Choroid plexus epithelial cell (primary cell): ENCODE measurements at places on chromosomes 16 and 17.
A peak's percentile ranks its signal among the peaks of the same experiment; 100 is the strongest.

GRCh38 chr16:49811644-49812334 lies 44.1 kb downstream of the ZNF423 start:
- peak; percentile 34 for DNase-seq

DNA sequence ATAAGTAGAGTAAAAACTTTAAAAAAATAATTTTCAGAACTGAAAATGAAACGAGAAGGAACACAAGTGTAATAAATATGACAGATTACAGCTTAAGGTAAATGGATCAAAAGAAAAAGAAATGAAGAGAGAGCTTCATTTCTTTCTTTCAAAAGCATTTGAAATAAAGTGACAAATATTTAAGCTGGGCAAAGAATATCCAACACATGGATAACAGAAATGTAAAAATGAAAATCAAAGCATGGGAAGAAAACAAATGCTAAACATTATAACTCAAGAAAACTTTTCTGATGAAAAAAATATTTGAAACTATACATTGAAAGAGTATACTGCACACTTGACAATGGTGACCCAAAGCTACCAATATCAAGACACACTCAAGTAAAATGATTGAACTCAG lies 143.6 kb upstream of the IRX5 start:
- DNase-seq: no peak

DNA sequence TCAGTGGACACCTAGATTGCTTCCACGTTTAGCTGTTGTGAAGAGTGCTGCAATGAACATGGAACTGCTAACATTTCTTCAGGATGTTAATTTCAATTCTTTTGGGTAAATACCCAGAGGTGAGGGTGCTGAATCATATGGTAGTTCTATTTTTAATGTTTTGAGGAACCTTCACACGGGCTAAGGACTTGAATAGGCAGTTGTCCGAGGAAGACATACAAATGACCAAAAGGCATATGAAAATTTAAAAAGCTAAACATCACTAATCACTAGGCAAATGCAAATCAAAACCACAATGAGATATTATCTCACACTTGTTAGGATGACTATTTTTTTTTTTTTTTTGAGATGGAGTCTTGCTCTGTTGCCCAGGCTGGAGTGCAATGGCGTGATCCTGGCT lies 173.3 kb downstream of the PRKCB start:
- DNase-seq: no peak

DNA sequence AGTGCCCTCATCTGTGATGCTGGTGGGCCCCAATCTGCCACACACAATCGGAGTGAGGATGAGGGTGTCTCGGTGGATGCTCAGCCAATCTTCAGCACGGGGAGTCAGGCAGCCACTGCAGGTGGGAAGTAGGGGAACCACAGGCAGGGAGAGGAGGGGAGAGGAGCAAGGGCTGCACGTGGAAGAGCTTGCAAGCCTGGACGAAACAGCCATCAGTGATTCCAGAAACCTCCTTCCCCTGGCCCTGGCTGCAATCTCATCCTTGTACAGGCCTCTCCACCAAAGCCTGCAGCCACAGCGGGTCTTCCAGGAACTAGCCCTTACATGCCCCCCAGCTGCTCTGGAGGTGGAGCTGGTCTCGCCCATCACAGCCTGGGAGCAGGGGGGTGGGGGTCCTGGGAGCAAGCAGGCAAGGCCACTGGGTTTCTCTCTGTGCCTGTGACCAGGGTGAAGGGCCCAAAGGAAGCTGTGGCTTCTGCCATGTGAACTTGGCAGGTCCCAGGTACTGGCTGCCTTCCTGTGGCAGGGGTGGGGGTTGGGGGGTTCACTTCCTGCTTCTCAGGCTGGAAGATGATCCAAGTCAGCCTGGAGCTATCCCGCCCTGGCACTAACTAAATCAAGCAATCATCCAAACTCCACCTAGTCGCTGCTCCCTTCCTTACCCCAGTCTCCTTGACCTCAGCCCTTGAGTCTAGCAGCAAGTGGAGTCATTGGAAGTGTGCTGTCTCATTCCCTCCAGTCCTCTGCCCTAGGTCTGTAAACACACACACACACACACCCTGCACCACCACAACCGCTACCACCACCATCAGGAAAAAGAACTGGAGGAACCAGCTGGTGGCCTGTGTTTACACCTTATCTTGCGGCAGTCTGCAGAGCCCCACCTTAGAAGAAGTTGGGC lies 29.4 kb upstream of the MLKL start:
- DNase-seq: no peak

DNA sequence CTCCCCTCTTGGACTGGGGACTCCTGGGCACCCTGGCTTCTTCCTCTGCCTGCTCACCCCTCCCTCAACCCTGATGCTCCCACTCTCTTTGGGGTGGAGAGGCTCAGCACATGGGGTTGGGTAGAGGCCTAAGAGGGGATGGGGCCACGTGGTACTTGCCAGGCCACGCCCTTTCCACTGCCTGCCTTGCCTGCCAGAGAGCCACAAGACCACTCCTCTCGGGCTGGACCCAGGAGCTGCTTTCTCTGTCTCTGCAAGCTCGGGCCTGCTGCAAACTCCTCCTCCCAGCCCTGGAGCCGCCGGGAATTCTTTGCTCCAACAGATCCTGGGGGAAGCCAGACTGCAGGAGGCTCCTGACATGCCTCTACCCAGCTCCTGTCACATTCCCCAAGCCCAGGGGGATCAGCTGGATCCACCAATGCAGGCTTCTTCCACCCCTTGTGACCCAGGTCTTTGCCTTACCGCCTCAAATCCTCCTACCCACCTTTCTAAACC lies 11.8 kb downstream of the DLX4 start:
- DNase-seq: no peak
